Ovary (tissue), 10 donors: ENCODE measurements at places on chromosomes 11 and 22.

DNA sequence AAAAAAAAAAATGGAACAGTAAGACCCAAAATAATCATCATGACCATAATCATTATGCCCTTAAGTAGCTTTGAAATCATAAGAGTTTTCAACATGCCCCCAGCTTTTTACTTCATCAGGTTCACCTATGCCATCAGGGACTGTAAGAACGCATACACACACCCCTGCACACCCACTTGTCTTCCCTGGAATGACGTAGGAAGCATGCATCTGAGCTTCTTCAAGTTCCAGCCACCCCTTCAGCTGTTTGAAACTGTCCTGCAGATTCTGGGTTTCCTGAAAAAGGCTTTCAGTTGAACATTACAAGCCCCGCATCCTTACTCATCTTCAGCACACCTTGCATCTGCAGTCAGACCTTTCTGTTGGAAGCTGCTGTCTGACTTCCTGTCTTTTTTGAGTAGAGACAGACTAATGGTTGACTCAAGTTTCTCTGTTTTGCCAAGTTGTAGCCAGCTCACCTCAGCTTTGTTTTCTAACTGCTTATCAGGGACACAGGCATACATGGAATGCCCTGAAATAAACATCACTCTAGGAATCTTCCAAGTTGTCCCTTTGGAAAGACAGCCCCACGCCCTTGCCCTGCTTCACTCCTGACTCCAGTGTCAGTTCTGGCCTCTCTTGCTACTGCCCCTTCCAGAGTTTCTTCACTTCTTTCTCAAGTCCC lies 37.0 kb downstream of the ARHGAP1 start:
- DNase-seq: no peak

DNA sequence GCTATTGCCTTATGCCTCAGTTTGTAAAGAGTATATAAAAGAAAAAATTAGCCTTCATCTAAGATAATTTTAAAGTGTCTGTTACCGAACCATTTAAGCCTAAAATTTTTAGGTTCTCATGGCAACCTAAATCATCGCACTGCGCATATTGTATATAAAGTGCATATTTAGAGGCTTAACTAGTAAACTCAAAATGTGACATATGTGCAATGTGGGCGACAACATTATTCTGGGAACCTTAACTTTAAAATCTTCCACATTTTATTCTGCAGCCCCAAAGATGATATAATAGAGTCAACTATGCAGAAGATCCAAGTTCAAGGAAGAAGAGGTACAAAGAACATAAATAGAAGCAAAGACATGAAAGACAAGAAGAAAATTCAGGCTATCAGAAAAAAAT lies 23.0 kb downstream of the CELF1 start:
- no peak for DNase-seq

DNA sequence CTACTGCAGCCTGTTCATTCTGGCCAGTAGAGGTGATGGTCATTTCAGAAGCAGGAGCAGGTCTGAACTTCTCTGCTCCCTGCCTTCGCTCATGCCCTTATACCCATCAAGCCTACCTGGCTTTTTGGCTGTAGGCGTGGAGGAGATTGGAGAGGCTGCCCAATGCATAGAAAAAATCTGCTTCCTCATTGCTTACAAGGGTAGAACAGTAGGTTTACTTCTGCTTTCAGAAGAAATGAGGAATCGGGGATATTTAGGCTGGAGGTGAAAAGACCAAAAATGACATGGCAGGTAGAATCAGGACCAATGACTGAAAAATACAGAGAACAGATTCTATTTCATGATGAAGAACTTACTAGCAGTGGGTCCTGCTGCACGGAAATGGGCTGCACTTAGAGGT lies 72.9 kb upstream of the YWHAH start:
- no peak for DNase-seq

GRCh38 chr11:121672630-121673487 lies 220.1 kb upstream of the SORL1-AS1 start:
- DNase-seq: no peak

GRCh38 chr22:32562401-32562800 lies 87.8 kb downstream of the FBXO7 start:
- DNase-seq: no peak

GRCh38 chr11:118547132-118547531 lies 16.1 kb downstream of the TMEM25 start:
- no peak for DNase-seq

GRCh38 chr22:22215659-22216449 lies 28.7 kb upstream of the VPREB1 start:
- no peak for DNase-seq
